Temporal lobe (tissue), 4 donors: ENCODE measurements at places on chromosomes 2 and 18. TPM values are rescaled to one million over a fixed set of nuclear protein-coding genes. Genes with fewer than 3 reads are reported as not detected.

Gene PAIP2B
- total RNA-seq, result 13.3 TPM

Gene SLC11A1
- total RNA-seq, result 2.0 TPM

Gene CRYGD
- 1.2 TPM for total RNA-seq

Gene DPYSL5
- total RNA-seq, result 151 TPM

Gene UGT1A5
- total RNA-seq, result not detected

Gene AKAIN1
- total RNA-seq, result 2.5 TPM

Gene CYP27A1
- total RNA-seq, result 4.4 TPM

Gene FSHR
- not detected for total RNA-seq

Gene GALNT13
- 22.1 TPM for total RNA-seq

Gene ZBTB7C
- total RNA-seq, result 2.0 TPM

Gene TM4SF20
- total RNA-seq, result not detected

Gene SLC4A5
- total RNA-seq, result 2.7 TPM

Gene DYSF
- 1.5 TPM for total RNA-seq

Gene SERPINB2
- under 0.01 TPM for total RNA-seq

Gene ANKRD53
- 2.7 TPM for total RNA-seq

Gene C2orf92
- 3.7 TPM for total RNA-seq

Gene PRR30
- total RNA-seq, result not detected

Gene SLC4A3
- 22.9 TPM for total RNA-seq

Gene RPRM
- 101 TPM for total RNA-seq

Gene DUSP19
- 9.8 TPM for total RNA-seq

Gene ZNF521
- 12.5 TPM for total RNA-seq

Gene EGR4
- total RNA-seq, result not detected

Gene DNAH6
- 3.4 TPM for total RNA-seq

Gene PAPOLG
- 40.8 TPM for total RNA-seq

Gene CHRND
- total RNA-seq, result not detected

Gene CREG2
- 8.1 TPM for total RNA-seq

Gene ALPI
- total RNA-seq, result not detected

Gene CFLAR
- 26.6 TPM for total RNA-seq

Gene ASB18
- not detected for total RNA-seq

Gene TRIM43
- total RNA-seq, result not detected

Gene ERICH2
- not detected for total RNA-seq

Gene CD8A
- 2.0 TPM for total RNA-seq
